ENCODE measurements at places on chromosomes 1 and 21. TPM values are rescaled to one million over a fixed set of nuclear protein-coding genes. Genes with fewer than 3 reads are reported as not detected.

DNA sequence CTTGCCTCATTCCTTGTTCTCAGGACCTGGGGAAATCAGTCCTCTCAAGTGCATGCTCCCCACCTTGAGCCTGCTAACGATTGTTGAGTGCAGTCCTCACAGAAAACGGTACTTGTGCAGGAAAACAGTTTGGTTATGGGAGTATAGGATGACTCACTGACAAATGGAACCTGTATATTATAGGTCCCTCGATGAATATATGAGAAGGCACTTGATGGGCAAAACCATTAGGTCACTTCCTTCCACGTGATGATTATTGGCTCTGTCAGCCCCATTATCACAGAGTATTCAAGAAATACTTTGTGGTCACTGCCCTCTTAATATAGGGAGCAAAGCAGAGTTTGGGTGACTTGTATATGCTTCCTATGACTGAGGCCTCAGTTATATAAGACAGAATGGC is 6.2 kb downstream of the CCDC17 start:
- DNase-seq, result peak; percentile 81

DNA sequence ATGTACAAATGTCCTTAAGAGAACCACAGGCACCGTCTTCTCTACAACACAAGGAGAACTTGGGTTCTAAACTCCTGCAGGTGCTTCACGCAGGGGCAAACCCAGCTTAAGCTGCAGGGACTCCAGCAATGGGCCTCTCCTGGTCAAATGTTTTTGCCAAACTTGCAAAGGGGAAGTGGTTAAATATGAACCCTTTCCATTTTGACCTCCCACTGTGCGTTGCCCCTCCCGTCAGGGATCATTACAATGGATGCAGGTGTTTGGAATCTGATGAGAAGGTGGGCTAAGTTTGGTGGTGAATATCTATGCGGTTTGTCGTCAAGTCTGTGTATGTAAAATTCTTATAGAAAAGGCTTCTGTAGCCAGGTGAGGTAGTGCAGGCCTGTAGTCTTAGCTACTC is 29.1 kb upstream of the SLC25A33 start:
- no peak for DNase-seq

GRCh38 chr21:31558189-31558961 is 101.1 kb upstream of the SOD1 start:
- peak; percentile 8 for DNase-seq

- peak; percentile 79 for DNase-seq
Observed at GRCh38 chr1:25743164-25744139, 56.5 kb upstream of the SELENON start.

GRCh38 chr1:236457775-236458174 is 63.7 kb downstream of the EDARADD start:
- DNase-seq, result no peak

DNA sequence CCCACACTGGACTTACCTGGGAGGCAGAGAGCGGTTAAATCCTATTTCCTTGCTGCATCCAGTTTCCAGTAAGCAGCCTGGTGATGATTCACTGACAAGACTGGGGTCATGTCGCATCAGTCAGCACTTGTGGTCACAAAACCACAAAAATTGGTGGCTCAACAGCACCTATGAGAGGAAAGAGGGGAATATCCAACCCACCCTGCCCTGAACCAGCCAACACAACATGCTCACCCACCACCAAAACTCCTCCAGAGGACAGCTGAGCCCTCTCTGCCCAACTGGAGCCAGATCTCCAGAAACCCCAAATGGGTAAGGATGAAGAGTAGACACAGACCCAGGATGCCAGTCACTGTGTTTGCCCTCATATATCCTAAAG is 64.0 kb downstream of the CD46 start:
- DNase-seq, result no peak

DNA sequence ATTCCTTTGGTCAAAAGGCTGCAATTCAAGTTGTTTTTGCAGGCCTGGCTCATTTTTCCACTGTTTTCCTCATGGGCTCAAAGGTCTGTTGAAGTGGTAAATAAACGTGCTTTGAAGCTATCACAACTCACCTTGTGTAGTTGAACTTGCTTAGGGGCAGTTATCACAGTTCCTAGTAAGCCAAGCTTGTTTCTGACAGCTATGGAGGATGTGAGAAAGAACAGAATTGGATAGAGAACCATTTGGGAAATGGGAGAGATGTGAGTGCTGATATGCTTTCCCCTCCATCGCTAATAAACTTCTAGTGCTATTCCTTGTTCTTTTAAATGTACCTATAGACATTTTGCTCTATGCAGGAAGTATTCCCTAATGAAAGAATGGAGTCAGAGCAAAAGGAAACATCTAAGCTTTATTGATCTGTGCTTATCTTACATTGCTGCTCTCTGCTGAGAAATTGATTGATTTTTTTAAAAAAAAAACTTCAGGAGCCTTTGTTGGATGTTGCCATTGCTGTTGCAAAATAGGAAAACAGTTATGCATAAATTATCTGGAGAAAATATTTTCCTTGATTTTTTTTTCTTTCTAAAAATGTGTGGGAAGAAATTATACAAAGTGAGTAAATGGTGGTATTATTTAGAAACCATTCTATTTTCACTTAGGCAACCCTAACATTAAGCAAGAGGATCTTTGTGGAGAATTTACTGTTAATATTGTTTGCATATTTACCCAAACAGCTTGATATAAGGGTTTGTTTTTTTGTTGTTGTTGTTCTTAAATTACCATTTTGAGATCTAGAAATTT is 118.2 kb downstream of the MAGI3 start:
- no peak for DNase-seq

DNA sequence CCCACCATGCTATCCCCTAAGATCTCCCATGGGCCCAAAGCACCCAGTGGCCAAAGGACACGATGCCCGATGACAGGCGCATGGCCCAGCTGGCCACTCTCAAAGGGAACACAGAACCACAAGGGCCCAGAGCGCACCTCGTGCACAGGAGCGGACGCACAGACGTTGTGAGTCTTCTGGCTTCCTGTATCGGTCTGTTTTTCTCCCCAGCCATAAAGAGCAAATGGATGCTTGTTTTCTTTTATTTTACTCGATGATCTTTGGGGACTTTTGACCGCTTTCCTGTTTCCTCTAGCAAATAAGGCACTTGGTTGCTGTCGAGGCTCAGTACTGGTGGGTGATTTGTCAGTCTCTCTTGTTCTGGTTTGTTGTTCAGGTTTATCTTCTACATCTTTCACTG is 16.2 kb downstream of the CCSAP start:
- DNase-seq, result no peak

DNA sequence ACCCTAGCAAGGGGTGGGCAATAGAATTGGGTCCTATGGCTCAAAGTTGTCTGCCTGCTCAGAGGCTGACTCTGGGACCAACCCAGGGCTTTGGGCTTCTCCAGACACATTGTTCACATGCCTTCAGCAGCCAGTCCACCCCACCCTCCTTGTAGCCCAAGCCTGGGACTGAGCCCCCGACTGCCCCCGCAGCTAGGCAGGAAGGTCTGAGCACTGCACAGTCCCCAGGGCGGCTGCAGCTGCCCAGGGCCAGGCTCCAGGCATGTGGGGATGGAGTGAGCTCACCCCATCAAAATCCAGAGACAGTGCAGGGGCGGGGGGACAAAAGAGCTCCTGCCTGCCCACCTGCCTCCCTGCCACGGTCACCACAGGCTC is 35.6 kb downstream of the HSPG2 start:
- peak; percentile 77 for DNase-seq

GRCh38 chr1:59417406-59417805 is 120.5 kb downstream of the FGGY start:
- no peak for DNase-seq

GRCh38 chr1:194517567-194517966 is 1331.2 kb upstream of the B3GALT2 start:
- no peak for DNase-seq

- DNase-seq, result peak; percentile 86
Observed at GRCh38 chr1:235417086-235417697, 50.0 kb downstream of the TBCE start.

- DNase-seq, result no peak
Observed at GRCh38 chr1:155651861-155652661, 36.5 kb downstream of the YY1AP1 start.

- no peak for DNase-seq
Observed at GRCh38 chr1:62876535-62876934, 92.6 kb downstream of the ATG4C start.

GRCh38 chr1:116982319-116983004 is 19.1 kb upstream of the CD101 start:
- DNase-seq, result no peak

GRCh38 chr1:11107599-11107998 is 7.9 kb upstream of the EXOSC10 start:
- DNase-seq, result no peak

DNA sequence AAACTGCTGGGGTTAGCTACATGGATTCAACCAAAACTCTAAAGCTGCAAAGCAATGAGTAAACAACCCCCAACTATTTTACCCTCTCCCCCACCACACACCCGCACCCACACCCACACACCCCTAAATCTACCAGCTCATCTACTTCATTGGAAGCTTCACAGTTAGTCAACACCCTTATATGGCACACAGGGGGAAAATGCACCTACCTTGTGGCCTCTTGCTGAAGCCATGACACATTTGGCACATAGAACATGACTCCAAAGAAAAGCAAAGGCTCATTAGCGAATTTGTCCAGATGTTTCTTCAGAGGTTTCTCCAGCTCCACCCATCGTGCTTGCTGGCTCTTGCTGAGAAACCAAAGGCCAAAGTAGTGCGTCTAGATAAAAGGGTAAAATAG is 99.8 kb downstream of the PTPN14 start:
- DNase-seq, result no peak

DNA sequence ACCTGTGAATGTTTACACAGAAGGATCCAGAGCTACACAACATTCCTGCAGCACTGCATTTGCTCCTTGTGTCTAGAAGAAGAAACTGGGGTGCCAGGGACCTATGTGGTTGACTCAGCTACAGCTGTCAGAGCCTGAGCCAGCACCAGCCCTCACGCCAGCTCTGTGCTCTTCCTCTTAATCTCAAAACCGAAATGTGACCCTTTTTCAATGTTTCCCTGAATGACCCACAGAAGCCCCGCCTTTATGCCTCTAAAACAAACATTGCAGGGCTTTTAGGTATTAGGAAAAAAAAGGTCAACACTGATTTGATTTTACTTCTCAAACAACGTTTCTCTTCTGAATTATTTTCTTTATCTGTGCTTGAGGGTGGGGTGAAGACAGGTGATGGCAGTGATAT is 260.5 kb downstream of the DYRK1A start:
- DNase-seq, result peak; percentile 37

- DNase-seq, result peak; percentile 82
Observed at GRCh38 chr1:205458777-205459566, 3.1 kb upstream of the BLACAT1 start.

GRCh38 chr1:224205438-224205840 is 22.4 kb downstream of the DEGS1 start:
- peak; percentile 81 for DNase-seq

- DNase-seq, result peak; percentile 80
Observed at GRCh38 chr1:161020509-161021164, at the start of gene F11R. Gene F11R, minus strand, starts transcription at chr1:161021152. Its CDS starts 79 bp downstream, at chr1:161021073.

GRCh38 chr1:117235863-117236465 is 25.2 kb upstream of the VTCN1 start:
- no peak for DNase-seq

- DNase-seq, result peak; percentile 21
Observed at GRCh38 chr21:39142972-39143371, 40.3 kb downstream of the PSMG1 start.

DNA sequence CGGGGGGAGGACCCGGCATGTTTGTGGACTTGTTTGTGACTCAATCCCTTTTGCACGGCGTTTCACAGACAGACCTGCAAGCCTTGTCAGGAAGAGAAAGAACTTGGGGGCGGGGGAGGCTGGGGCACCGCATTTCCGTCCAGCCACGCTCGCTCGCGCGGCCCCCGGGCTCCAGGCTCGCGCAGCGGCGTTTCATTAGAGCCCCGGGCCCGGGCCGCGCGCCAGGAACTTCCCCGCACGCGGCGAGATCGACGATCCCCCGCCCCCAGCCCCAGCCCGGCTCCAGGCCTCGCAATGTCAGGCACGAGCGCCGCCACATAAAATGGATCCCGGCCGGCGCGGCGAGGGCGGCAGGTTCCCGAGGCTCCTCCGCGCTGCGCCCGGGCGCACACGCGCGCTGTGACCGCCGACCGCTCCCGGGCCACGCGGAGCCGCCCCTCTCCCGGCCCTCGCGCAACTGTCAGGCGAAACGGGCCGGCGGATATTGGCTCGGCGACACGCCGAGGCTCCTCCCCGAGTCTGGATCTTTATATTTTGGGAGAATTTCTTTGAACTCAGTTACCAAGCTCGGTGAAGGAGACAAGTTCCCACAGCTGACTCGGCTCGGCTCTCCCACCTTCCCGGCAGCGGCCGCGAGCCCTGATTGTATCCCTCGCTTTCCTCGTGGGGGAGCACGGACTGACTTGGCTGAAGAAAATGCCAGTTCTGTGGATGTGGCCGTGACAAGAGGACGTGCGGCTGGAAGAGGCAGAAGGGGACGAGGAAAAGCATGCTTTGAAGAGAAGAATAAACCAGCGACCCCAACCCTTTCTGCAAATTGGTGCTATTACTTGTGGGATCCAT is at the start of gene KIF26B:
TSS of gene KIF26B (plus strand) at position 557 of the 843 bp plus-strand sequence. CDS start 440 bp downstream, outside the sequence.
- peak; percentile 49 for DNase-seq

Gene RUNX1
- total RNA-seq, result 1.7 TPM

Gene ARHGEF19
- 2.7 TPM for total RNA-seq

Gene USP25
- total RNA-seq, result 97.5 TPM

Gene TTC22
- not detected for total RNA-seq

Gene PRAMEF13
- not detected for total RNA-seq

Gene MSH4
- total RNA-seq, result 0.34 TPM

Gene CLDN17
- not detected for total RNA-seq

Gene UQCRHL
- 3.4 TPM for total RNA-seq

Gene GJA8
- total RNA-seq, result not detected

Gene KISS1
- total RNA-seq, result 0.14 TPM

Gene WNT2B
- total RNA-seq, result 1.3 TPM

Gene GNAT2
- total RNA-seq, result not detected

Gene OR2L13
- total RNA-seq, result not detected

Gene SIPA1L2
- 25.7 TPM for total RNA-seq

Gene ELOVL1
- total RNA-seq, result 51.9 TPM

Gene TSPAN2
- total RNA-seq, result 1.3 TPM

Gene CRABP2
- not detected for total RNA-seq

Gene SLC35F3
- total RNA-seq, result under 0.01 TPM
